ENCODE measurements at places on chromosomes 5 and 9.

DNA sequence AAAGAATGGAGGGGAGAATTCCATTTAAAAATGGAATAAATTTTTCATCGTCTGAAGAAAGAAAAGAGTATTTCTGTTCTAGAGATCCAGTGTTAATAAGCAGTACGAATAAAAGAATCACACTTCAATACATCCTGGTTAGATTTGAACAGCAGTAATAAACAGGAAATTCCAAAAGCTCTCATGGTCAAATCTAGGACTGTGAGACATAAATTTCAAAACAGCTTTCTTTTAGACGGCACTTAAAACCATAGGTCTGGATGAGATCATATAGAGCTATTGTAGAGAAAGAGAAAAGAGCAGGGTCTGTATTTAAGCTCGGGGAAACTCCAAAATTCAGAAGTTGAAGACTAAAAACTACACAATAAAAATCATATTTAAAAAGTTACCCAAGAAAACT, 1006.9 kb upstream of the CTNND2 start:
- no peak for DNase-seq

- DNase-seq = no peak
Observed at GRCh38 chr5:22631683-22632082, 221.5 kb downstream of the CDH12 start.

DNA sequence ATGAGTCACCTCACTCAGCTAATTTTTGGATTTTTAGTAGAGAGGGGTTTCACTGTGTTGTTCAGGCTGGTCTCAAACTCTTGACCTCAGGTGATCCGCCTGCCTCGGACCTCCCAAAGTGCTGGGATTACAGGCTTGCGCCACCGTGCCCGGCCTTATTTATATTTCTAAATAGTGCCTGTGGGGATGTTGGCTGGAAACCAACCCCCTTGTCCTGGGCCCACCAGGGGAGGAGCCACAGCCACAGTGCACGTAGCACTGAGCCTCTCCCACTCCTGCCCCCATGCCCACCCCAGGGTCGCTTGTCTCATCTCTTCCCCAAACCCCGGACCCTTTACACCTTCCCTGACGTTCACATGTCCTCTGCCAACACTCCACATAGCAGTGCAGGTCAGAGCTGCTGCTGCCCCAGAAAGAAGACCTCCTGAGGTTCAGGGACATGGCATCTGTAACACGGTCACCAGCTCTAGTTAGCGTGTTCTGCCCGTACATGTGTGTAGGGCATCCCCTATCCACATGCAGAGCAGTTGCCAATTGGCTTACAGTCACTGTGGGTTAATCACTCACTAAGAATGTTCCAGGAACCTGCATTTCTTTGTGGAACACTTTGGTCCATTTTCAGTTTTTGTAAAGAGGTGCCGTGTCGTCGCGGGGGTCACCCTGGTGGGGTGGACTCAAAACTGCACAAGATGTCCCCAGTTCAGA, 10.2 kb upstream of the MRPS2 start:
- no peak for DNase-seq

- DNase-seq = no peak
Observed at GRCh38 chr5:96254980-96255691, 177.9 kb downstream of the PCSK1 start.

DNA sequence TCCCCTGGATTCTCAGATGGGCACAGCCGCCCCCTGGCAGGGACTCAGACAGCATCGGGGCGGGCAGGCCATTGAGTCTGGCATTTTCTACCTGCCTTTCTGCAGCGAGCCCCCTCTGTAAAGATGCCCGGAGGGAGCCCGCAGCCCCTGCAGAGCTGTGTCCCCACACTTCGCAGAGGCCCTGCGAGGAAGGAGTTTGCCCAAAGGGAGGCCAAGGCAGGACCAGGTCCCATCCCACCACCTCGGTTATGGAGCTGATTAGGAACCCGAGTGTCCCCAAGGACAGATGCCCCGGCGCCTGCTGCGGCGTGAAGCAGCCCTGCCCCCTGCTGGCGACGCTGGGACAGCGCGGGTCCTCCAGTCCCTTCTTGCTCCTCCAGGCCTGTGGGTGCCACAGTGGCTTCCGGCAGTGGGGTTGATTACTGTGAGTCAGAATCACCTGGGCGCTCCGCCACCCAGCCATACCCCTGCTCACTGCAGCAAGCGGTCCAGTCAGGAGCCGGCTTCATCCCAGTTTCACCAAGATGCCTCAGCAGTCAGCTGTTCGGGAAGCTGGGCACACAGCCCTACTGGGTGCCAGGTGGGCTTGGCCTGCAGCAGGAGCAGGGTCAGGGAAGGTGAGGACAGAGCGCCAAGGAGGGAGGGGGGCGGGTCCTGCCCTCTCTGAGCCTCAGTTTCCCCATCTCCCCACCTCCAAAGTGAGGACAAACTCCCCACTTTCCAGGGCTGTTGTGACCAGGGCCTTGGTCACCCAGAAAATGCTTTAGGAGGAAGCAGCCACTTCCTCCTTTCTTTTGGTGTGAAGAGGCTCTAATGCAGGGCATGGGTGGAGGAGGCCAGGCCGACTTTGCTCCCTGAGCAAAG, 117.2 kb downstream of the RXRA start:
- DNase-seq = peak; percentile 78

DNA sequence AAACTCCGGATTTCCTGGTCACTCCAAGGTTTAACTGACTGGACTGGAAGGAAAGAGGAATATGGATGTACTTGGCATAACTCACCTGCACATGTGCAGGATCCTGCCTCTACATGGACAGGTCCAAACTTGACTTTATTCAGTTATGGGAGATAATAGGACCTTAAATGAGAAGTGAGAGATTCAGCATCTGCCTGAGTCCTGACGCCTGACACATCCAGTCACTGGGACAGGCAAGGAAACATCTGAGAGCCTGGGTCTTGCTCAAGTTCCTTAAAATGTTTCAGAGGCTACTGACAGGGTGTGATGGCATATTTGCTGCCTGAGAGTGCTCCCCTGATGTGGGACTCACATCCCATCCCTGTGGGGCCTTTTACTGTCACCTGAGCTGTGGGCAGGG, 34.9 kb downstream of the ZNF354A start:
- DNase-seq = no peak

DNA sequence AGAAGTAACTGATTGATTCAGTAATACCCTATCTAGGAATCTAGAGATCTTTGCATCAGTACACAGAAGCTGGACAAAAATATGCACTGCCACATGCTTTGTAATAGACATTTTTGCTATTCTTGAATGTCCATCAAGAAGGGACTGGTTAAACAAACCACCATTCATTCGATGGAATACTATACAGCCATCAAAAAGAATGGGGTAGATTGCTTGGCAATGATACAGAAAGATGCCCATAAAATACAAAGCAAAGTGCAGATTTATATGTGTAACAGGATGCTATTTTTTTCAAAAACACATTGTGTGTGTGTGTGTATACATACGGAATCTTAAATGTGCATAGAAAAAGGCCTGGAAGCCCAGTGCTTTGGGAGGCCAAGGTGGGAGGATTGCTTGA, 7.6 kb downstream of the TNIP1 start:
- DNase-seq = no peak

Measured in T1000 (cell line).